GDM1 (cell line): ENCODE measurements at places on chromosomes 5 and 9.

- DNase-seq, result no peak
These were observed 1.7 kb downstream of the MBLAC2 start for GRCh38 chr5:90472783-90473395.

DNA sequence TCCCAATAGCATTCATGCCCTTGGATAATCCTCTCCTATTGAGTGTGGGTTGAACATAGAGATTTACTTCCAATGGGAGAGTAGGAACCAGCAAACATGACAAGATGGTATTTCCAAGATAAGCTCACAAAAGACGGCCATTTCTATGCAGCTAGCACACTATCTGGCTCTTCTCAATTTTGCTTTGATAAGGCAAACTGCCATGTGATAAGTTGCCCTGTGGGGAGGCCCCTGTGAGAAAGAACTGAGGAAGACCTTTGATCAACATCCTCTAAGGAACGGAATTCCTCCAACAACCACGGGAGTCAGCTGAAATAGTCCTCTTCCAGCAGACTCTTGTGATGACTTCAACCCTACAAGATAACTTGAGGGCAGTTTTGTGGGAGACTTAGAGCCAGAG lies 211.9 kb upstream of the TRPM3 start:
- no peak for DNase-seq

DNA sequence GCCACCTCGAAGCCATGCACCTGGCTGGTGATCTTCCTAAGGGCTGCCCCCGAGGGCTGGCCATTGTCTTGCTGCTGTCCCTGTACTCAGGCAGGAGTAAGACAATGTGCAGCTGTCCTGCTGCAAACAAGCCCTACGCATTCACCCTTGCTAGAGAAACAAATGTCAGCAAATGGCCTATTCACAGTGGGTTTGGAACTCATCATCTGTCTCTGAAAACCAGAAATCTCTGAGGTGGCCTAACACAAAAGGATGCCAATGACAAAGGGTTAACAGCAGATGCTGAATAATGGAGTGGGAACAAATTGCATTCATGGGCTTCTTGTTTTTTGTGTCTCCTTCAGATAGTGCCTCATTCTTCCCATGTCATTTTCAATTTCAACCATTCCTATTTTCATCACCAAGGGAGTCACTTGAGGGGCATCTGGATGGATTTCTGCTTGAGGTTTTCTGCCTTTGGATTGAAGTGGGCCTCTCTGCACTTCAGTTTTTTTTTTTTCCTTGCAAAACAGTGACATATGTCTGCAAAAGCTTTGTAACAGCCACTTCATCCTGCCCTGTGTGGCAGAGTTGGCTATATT lies 261.6 kb upstream of the VLDLR start:
- no peak for DNase-seq

GRCh38 chr9:131618071-131618479 lies 72.8 kb downstream of the PRRT1B start:
- DNase-seq, result no peak

- no peak for DNase-seq
These were observed 9.1 kb upstream of the SLC28A3 start for GRCh38 chr9:84349671-84350070.

GRCh38 chr5:142814122-142814521 lies 43.9 kb downstream of the ARHGAP26 start:
- DNase-seq, result no peak

- peak; percentile 23 for DNase-seq
These were observed 5.4 kb upstream of the CCDC187 start for GRCh38 chr9:136309101-136309801.
